HL-60 (cell line): ENCODE measurements at places on chromosomes 2 and 18.

DNA sequence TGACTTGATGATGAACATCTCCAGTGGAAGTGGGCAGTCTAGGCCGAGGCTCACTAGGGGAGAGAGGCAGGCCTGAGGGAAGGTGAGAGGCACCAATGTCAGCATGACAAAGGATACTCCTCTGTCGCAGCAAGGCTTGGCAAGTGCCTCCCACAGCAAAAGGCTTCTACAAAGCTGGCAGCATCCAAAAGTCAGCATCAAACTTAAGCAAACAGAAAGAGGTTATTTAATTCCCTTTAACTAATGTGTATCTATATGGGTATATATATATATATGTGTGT lies 41.6 kb downstream of the NIFK start:
- DNase-seq = no peak

GRCh38 chr2:40737180-40737579 lies 285.3 kb upstream of the SLC8A1 start:
- DNase-seq = no peak

GRCh38 chr2:25029183-25029554 lies 12.7 kb upstream of the EFR3B start:
- DNase-seq = no peak

- no peak for DNase-seq
Measured at GRCh38 chr2:156687715-156688114, 251.5 kb downstream of the GPD2 start.

DNA sequence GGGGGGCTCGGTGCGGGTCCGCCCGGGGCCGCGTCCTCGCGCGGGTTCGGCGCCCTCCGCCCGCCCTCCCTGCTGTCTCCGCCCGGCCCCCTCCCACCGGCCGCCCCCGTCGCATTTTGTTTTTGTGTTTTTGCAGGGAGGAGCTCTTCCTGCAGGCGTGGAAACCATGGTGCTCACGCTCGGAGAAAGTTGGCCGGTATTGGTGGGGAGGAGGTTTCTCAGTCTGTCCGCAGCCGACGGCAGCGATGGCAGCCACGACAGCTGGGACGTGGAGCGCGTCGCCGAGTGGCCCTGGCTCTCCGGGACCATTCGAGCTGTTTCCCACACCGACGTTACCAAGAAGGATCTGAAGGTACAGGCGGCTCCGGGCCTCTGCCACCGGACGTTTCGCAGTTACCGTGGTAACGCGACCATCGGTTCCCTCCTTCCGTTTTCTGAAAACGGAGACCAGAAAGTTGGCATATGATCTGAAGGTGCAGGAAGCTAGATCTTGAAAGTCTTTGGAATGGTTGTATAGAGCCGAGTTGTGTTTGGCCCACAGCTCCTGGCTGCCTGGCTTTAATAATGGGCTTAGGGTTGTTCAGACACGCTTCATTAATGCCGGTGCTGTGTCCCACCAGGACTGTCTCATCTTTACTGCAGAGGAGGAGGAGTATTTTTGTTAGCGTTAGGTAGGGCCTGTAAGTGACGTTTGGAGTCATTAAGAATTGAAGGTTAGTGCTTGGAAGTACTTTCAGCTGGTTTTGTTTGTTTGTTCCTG lies 891 bp downstream of the KDM3A start:
- DNase-seq = peak; percentile 36

DNA sequence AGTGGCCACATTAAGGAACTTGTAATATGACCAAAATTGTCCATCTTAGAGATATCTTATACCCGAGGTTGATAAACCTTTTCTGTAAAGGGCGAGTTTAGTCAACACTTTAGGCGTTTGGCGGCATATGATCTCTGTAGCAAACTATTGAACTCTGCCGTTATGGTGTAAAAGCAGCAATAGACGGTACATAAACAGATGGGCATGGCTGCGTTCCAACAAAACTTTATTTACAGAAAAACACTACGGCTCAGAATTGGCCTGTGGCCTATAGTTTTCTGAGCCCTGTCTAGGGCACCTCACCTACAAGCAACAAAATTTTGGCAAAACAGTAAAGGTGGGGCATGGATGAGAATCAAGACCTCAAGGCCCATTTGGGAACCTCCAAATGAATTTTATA lies 121.9 kb upstream of the HAAO start:
- DNase-seq = no peak

GRCh38 chr2:168770796-168771195 lies 31.6 kb upstream of the NOSTRIN start:
- no peak for DNase-seq

- DNase-seq = no peak
Measured at GRCh38 chr2:177501186-177501585, 108.6 kb downstream of the AGPS start.

GRCh38 chr2:233368756-233369155 lies 14.5 kb downstream of the DGKD start:
- no peak for DNase-seq
